ENCODE measurements at places on chromosomes 5 and 9. TPM values are rescaled to one million over a fixed set of nuclear protein-coding genes. Genes with fewer than 3 reads are reported as not detected.

- no peak for DNase-seq
Observed at GRCh38 chr9:83560169-83560826, 22.1 kb upstream of the FRMD3 start.

GRCh38 chr9:18976709-18977531 is 56.1 kb downstream of the SAXO1 start:
- DNase-seq: no peak

- peak; percentile 14 for DNase-seq
Observed at GRCh38 chr5:130055572-130055971, 151.3 kb downstream of the CHSY3 start.

- no peak for DNase-seq
Observed at GRCh38 chr9:130167927-130168326, 4.3 kb upstream of the NCS1 start.

- DNase-seq: no peak
Observed at GRCh38 chr5:71932655-71933338, 174.5 kb upstream of the MAP1B start.

- peak; percentile 96 for DNase-seq
Observed at GRCh38 chr9:86854898-86855523, 92.3 kb downstream of the GAS1 start.

DNA sequence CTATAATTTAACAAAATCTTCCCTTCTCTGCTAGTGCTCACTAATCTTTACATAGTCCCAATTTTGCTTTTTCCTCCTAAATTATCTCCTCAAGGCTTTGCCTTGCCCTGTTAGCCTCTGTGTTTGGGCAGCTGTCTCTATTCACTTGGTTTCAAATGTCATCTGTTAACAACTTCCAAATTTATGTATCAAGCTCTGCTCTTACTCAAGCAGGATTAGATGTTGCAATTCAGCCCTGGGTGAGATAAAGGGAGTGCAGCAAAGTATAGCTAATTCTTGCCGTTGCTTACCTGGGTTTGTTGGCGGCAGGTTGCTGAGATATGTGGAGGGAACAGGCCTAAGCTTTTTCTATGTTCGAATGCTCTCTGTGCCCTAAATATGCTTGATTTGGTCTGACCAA is 483.8 kb downstream of the DMAC1 start:
- DNase-seq: peak; percentile 40

Gene PCDHGB4
- 3.6 TPM for polyA plus RNA-seq

All from muscle of leg (tissue), 16 donors.